CD4-positive, alpha-beta T cell treated with Interleukin-4 for 1 hour (primary cell): ENCODE measurements at places on chromosomes 3 and 15.
A peak's percentile ranks its signal among the peaks of the same experiment; 100 is the strongest.

DNA sequence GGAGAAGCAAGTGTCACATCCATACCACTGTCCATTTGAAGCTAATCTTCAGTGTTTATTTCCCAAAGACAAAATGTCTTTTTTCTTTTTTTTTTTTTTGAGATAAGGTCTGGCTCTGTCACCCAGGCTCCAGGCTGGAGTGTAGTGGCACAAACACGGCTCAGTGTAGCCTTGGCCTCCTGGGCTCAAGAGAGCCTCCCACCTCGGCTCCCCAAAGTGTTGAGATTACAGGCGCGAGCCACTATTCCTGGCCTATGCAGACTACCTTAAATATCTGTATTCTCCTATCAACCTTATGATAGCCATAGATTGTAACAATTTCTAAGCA lies 27.7 kb upstream of the VPS33B start:
- DNase-seq: no peak

DNA sequence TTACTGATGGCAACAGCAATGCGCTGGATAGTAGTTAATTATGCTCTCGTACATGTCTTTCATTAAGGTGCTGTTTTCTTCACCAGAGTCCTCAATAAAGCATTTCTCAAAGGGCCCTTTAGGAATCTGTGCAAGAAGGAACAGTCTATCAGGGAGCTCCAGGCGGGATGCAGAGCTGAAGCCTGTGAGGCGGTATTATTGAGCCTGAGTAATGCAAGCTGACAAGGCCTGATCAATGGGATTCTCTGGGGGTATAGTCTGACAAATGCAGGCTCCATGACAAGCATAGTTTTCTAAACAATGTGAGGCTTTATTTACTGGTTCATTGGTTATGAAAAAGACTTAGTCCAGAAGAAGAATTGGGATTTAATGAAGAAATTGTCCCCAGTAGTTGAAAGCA lies 530.9 kb upstream of the CBLB start:
- no peak for DNase-seq

DNA sequence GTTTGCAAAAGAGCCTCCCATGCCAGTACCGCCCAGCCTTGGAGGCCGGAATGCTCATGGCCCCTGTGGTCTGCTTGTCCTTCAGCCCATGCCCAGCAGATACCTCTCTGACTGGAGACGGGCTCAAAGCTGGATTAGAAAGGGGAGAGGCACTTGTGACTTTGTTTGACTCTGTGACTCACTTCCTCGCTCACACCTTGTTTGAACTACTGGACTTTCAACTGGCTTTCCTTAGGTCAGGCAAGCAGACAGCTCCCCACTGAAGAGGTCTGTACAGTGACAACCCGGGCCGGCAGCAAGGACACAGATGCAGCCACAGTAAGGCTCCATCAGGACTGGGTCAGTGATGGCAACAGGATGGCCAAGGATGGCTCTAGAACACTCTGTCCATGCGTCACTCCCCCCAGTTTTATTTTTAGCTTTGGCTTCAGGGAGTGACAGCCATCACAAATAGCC lies 98.6 kb upstream of the ABHD17C start:
- no peak for DNase-seq

GRCh38 chr3:187951452-187952190 lies 202.3 kb upstream of the LPP start:
- peak; percentile 36 for DNase-seq

DNA sequence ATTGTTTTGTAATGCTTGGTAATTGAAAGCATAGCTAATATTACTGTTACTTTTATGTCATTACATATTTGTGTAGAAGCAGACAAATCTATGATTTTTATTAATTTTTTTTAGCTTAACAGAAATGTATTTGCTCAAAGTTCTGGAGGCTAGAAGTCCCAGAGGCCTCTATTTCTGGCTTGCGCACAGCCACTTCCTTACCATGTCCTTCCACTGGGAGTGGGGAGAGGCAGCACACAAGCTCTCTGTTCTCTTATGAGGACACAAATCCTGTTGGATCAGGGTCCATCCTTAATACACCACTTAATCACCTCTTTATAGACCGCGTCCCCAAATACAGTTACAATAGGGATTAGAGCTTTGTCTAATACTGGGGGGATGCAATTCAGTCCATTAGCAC lies 1061.4 kb downstream of the OTOL1 start:
- no peak for DNase-seq

DNA sequence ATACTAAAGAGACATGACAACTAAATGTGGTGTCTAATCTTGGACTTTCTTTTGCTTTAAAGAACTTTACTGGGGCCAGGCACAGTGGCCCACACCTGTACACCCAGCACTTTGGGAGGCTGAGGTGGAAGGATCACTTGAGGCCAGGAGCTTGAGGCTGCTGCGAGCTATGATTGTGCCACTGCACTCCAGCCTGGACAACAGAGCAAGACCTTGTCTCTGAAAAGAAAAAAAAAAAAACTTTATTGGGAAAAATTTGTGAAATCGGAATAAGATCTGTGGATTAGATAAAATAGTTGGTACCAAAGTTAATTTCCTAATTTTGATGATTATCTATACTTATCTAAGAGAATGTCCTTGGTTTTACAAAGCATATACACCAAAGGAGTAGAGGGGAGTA lies 34.4 kb upstream of the USP3 start:
- no peak for DNase-seq

DNA sequence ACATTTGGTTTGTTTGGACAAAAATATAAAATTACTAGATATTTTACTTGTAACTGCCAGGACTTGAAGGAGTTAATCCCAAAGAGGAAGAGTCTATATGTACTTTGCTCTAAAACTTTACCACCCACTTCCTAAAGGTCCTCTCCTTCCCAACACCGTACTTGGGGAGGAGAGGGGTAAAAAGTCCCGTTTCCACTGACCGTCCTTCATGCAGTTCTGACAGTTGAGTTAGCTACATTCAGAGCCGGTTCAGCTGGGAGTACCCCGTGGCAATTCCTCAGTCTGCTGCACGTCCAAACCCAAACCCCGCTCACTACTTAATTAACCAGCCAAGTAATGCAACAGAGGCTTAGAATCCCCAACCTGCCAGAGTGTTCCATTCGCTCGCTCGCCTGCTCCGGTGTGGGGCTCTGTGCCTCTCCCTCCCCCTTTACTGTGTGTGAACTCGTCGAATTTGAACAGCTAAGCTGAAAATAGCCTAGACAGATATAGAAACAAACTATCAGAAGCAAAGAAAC lies 519.7 kb downstream of the FOXP1 start:
- DNase-seq: no peak

DNA sequence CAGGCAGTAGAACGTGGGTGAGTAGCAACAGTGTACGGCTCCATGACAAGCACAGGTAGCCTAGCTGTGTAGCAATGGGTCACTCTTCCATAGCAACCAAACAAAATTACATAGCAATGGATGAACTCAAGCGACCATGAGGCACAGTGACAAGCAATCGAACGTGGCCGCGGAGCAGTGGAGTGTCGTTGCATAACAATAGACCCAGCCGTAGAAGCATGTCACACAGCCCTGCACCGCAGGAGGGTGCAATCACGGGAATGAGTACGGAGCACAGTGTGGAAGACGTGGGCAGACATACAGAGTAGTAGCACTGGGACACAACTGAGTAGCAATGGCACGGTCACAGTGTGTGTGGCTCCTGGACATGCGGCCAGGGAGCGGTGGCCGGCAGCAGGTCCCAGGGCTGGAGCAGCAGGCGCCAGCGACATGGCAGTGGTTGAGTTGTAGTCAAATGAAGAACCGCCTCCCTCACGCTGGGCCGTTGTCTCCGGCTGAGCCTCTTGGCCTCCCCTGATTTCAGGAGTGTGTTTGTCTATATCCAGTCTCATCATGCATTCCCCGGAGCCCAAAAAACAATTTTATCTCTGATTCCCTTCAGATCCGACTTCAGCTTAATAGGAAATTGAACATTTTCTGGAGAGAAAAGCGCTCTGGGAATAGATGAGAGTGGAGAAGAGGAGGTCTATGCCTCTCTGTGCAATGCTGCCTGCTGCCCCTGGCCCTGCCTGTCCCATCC lies 64.1 kb downstream of the CCDC33 start:
- no peak for DNase-seq

DNA sequence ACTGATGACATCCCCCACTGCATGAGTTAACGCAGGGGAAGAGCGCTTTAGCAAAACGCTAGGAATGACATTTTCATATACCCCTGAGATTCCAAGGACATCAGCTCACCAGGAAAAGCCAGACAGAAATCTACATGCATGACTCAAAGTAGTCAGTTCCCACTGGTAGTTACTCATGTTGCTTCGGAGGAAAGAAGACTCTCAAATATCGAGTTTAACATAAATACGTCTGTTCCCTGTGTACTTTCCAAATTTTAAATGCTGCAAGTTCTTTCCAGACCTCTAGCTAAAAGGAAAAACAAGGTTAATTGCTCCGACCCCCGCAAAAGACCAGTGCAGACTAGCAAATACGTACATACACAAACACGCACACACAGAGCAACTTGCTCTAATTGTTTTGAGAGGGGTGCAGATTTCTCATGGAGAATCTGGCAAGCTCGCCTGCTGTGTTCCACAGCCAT lies 115.4 kb upstream of the PRICKLE2 start:
- DNase-seq: no peak

- no peak for DNase-seq
Measured at GRCh38 chr3:124786511-124787241, 56.4 kb downstream of the UMPS start.

- DNase-seq: peak; percentile 27
Measured at GRCh38 chr3:108322352-108322751, 26.0 kb downstream of the HHLA2 start.

DNA sequence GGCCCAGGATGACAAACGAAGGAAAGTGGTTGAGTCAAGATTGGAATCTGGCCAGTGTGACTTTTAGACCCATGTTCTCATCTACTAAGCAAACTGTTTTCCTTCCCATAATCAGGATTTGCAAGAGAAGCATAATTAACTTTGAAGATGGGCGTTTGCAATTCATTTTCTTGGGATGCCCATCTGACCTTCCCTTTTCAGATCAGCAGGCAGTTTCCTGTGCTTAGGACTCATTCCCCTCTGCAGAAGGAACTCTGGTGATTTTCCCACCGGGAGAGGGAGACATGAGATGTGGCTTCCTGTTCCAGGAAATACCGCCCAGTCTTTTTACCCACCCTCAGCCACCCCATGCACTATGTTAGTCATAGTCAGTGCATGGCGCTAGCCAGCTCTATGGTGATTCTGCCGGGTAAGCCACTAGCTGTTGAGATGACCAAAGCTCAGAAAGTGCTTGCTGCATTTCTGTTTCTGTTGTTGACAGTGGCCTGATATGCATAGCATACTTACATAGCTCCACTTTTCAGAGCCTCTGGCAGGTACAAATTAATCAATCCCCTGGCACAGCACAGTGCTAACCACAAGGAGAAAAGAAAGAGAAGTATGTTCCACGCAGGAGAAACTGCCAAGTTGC lies 129.4 kb downstream of the VGLL4 start:
- DNase-seq: no peak

- no peak for DNase-seq
Measured at GRCh38 chr15:101446518-101447167, 42.9 kb downstream of the PCSK6 start.

DNA sequence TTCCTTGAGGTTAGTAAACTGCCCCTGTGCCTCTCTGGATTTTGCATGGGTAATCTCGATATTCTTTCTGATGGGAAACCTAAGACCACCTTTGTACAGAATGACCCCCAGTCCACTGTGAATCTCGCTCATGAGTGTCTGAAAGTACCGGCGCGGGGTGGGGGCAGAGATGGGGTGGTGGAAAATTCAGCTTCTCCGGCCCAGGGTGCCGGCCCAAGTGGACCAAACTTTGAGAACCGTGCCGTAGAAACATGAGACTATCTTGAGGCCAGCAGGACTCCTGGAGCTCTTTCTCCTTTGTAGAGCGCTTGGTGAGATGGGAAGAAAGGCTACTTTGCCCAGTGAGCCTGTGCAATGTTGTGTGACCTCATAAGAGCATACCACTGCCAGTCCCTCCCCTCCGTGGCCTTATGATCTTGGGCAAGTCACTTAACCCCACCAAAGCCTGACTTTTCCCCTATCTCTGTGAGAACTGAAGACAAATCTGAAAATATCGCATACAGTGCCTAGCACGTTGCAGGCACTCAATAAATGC lies 40.4 kb upstream of the VEPH1 start:
- DNase-seq: no peak

DNA sequence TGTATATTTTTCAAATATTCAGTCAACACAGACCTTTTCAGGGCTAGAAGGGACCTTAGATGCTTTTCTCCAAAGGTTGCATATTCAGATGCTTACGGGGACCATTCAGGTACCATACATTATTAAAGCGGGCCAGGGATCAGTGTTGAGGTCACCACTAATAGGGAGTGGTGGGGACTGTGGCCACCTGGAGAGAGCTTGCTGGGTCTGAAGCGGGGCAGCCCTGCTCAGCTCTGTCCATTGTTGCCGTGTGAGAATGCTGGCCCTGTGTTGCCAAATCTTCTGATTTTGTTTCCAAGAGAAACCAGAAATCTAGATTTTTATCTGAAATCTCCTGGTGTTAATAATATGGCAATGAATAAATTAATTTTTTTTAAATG lies 23.7 kb downstream of the ABHD2 start:
- DNase-seq: no peak

DNA sequence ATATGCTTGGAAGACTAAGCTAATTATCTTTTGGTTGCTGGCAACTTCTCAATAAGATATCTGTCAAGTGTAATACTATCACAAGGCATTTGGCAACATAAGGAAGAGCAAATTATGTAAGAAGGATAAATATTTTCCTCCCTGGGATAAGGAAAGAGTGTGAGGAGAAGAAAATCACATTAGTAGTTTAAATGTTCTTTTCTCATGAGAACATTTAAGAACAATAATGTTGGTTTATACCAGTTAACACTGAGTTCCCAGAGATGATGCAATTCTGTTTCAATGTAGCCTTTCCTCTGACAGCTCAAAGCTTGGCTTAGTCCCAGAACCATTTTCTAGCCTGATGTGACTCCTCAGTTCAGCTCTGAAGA lies 66.1 kb upstream of the NPHP3 start:
- DNase-seq: no peak

DNA sequence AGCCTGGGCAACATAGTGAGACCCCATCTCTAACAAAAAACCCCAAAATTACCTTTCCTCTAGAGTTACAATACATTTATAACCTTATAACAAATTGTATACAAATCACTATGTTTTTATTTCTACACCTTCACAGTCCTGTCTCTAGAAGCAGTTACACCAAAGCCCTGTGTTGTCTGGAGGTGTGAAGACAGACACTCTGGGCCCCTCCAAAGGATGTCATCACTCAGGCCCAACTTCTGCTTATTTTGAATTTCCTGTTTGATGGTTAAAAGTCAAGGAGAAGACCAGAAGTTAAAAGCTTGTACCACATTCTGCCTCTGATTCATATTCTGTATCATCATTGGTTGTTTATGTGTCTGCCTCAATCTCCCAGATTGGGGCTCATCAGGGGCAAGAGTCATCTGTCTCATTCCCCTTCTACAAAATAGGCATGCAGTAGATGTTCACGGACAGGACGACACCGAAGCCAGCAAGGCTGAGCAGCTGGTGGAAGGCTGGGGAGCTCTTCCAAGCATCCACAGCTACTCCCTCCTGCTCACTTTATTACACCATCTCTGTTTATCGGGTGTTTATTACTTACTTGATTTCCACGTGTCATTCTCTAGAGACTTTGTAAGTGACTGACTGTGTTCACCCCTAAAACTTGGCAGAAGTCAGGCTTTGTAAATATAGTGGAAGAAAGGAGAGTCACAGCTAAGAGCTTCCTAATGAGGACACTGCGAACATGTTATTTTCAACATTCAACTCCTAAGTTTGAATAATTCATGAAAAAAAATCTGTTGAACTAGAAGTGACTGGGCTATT lies 136.8 kb upstream of the ANKRD28 start:
- DNase-seq: no peak

GRCh38 chr3:13004376-13004775 lies 68.9 kb downstream of the IQSEC1 start:
- no peak for DNase-seq
